HCT116 (cell line): ENCODE measurements at places on chromosomes 11 and 22.

DNA sequence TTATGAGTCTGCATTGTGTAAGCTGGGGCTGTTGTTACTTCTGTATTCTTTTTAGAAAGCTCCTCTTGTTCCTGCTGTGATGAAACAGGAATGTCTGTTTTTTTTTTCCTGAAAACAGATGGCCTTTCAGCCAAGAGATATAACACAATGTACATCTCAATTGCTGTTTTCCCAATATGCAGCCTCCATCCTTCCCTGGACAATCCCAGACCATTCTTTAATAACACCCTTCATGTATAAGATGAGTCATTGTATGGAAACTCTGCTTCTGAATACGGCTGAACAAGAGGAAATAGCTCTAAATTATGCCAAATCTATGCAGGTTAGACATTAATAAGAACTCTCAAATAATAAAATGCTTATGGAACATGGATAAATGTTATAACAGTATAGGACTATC lies 60.2 kb upstream of the LRRC4C start:
- DNase-seq, result no peak

GRCh38 chr11:99911116-99911515 lies 776.0 kb upstream of the ARHGAP42 start:
- no peak for DNase-seq

- DNase-seq, result no peak
These were observed 63.9 kb upstream of the B3GAT1 start for GRCh38 chr11:134475951-134476350.

GRCh38 chr11:66437979-66438503 lies 607 bp downstream of the MRPL11 start:
- DNase-seq, result no peak

GRCh38 chr22:45781459-45781858 lies 109.8 kb downstream of the ATXN10 start:
- no peak for DNase-seq

DNA sequence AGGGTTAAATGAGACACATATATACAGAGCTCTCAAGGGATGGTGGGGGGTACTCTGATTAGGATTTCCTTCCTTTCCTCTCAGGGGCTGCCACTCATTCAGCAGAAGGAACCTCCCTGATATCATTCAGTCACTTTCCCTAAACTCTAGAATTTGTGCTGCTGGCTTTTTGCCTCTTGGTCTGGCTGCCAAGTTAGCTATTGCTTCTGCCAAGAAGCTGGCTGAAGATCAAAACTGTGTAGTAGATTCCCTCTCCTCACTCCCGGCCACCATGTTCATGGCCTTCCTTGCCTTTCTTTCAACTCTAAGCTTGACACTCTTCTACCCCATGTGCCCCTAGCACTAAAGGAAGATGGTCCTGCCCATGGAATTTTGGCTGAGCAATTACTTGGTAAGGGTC lies 18.7 kb downstream of the SLC6A5 start:
- no peak for DNase-seq
